ENCODE measurements at places on chromosomes 7 and 10. TPM values are rescaled to one million over a fixed set of nuclear protein-coding genes. Genes with fewer than 3 reads are reported as not detected.
A peak's percentile ranks its signal among the peaks of the same experiment; 100 is the strongest.

NUDCD3 gene
- 88.8 TPM for total RNA-seq

DNA sequence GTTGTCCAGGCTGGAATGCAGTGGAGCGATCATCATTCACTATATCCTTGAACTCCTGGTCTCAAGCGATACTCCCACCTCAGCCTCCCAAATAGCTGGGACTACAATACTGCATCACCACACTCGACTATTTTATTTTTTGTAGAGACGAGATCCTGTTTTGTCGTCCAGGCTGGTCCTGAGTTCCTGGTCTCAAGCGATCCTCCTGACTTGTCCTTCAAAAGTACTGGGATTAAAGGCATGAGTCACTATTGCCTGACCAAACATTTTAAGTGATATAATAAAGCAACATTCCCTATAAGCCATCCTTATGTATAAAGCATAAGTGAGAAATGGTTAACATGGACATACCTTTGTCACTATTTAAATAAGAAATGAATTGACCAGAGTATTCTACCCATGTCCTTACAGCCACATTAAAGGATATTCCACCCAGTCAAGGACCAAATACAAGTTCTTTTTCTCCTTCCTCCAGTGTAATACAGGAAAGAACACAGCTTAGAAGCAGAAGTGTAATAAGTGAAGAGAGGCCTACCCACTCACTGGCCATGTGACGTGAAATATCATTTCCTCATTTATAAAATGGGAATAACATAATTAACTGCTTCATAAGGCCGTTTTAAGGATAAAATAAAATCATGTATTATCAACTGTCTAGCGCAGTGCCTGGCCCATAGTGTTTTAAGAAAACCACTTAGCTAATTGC is 82.0 kb downstream of the DOCK4 start:
- H3K27me3 ChIP-seq = no peaks in the 10 kb centered on the region
- no peak overlapping the region for H3K4me3 ChIP-seq
- no peak overlapping the region for H3K27ac ChIP-seq
- no peaks in the 10 kb centered on the region for H3K4me1 ChIP-seq

SAP25 gene
- total RNA-seq = 9.2 TPM

ARMH3 gene
- total RNA-seq = 23.2 TPM

- H3K27ac ChIP-seq = peak overlapping the region; percentile 95
- peak; percentile 92 for DNase-seq
- no peaks in the 10 kb centered on the region for H3K27me3 ChIP-seq
- peak overlapping the region; percentile 61 for H3K4me3 ChIP-seq
Observed at GRCh38 chr10:17026686-17027485, 102.7 kb downstream of the CUBN start.

DNA sequence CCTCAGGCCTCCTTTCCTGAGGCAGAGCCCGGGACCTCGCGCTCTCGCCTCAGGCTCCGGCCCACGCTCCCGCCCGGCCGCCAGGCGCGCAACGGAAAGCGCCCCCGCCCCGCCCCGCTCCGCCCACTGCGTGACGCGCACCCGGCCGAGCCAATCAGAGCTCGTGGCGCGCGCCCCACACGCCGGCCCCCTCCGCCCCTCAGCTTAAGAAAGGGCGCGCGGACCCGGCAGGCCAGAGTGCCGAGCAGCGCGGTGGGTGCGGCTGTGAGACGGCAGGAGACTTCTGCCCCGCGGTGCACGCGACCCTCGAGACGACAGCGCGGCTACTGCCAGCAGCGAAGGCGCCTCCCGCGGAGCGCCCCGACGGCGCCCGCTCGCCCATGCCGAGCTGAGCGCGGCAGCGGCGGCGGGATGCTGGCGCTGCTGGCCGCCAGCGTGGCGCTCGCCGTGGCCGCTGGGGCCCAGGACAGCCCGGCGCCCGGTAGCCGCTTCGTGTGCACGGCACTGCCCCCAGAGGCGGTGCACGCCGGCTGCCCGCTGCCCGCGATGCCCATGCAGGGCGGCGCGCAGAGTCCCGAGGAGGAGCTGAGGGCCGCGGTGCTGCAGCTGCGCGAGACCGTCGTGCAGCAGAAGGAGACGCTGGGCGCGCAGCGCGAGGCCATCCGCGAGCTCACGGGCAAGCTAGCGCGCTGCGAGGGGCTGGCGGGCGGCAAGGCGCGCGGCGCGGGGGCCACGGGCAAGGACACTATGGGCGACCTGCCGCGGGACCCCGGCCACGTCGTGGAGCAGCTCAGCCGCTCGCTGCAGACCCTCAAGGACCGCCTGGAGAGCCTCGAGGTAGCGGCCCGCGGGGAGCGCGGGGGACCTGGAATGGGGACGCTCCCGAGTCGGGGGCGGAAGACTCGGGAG is at the start of gene NPTX2:
TSS of gene NPTX2 (plus strand) at position 235 of the 909 bp plus-strand sequence. CDS start at position 412, 177 bp downstream.
- H3K4me3 ChIP-seq = no peak within 1 kb of the TSS
- DNase-seq = peak; percentile 57
- no peaks in the 10 kb centered on the region for H3K4me1 ChIP-seq
- H3K27ac ChIP-seq = no peak within 1 kb of the TSS
- no peaks in the 10 kb centered on the region for H3K36me3 ChIP-seq
- peaks cover 38% of the 10 kb centered on the region for H3K27me3 ChIP-seq
